ENCODE measurements at places on chromosomes 3 and 15.
A peak's percentile ranks its signal among the peaks of the same experiment; 100 is the strongest.

GRCh38 chr15:101244889-101245668 is 6.8 kb downstream of the CHSY1 start:
- no peak for DNase-seq

DNA sequence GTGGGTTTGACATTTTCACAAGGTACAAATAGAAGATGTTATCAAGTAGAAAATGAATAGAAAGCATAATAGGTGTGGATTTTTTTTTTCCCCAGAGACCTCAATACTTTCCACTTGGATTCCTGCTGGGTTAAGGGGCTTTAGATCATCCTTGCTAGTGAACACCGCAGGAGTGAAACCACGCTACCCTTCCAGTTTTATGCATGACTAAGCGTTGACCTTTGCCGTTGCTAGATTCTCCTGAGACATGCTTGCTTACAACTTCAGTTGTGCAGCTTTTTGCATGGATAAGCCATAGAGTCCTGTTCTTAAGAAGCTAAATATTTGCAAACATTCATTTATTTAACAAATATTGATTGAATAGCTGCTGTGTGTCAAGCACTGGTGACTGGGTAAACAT is 299.7 kb upstream of the LMCD1 start:
- DNase-seq: no peak

- peak; percentile 95 for DNase-seq
Measured at GRCh38 chr3:152497457-152497856, 228.7 kb downstream of the MBNL1 start.

GRCh38 chr3:178841011-178841410 is 230.6 kb downstream of the ZMAT3 start:
- DNase-seq: no peak

DNA sequence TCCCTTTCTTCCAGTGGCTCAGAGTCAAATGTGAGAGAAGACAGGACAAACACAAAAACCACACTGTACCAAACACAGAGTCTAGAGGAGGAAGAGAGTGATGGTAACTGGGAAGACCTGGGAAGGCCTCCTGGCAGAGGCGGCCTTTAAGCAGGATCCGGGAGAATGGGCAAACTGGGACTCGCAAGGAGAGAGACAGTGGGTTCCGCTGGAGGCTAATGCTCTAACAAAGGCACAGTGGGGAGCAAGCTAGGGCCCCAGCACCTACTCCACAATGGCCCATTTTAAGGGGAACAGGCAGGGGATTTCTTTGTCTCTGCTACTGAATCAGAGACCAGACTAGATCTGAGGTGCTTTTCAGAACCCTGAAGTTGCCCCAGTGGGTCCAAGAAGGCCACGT is 81.4 kb upstream of the HES1 start:
- no peak for DNase-seq

GRCh38 chr15:88748651-88749050 is 54.6 kb upstream of the ACAN start:
- DNase-seq: no peak

GRCh38 chr3:169861871-169862270 is 7.9 kb downstream of the LRRC31 start:
- no peak for DNase-seq

DNA sequence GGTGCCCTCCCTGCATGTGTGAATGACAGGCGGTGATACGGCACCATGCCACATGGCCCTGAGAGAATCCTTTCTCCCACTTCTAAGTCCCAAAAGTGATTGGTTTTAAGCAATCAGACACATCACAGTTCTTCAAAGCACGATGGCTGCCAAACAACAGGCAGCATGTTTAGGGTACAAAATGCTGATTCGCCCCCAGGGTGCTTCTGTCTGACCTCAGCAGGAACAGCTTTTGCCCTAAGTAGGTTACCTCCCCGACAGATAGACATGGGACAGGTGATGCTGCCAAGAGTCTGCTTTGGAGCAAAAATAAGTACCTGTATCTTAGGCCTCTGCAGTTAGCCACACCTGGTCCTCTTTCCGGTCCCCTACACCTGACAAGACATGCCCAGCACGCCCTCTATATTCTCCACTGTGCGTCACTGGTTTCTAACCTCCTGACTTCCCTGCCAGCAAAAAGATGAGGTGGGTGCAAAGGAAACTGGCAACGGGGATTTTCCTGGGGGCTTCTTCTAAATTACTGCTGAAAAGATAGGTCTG is 549.8 kb downstream of the FOXP1 start:
- no peak for DNase-seq

- DNase-seq: no peak
Measured at GRCh38 chr15:80246425-80246894, 5.6 kb downstream of the CTXND1 start.

DNA sequence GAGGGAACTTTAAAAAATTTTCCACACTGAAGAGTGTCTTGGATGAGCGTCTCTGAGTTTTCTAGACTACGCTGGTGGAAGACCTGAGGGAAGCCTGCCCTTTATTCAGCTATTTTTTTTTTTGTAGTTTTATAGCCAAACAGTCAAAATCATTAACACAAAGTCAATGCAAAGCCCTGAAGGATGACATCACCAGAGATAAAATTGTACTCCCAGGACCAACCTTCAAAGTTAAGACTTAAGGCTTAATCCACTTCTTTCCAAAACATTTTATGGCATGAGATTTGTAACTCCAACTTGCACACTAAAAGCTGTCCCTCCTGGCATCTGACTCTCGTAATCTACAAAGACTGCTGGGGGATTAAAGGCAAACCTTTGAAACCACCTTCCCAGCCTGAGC is 263.4 kb upstream of the LYSMD4 start:
- DNase-seq: no peak

GRCh38 chr15:34606131-34606530 is 22.7 kb upstream of the GOLGA8B start:
- no peak for DNase-seq

DNA sequence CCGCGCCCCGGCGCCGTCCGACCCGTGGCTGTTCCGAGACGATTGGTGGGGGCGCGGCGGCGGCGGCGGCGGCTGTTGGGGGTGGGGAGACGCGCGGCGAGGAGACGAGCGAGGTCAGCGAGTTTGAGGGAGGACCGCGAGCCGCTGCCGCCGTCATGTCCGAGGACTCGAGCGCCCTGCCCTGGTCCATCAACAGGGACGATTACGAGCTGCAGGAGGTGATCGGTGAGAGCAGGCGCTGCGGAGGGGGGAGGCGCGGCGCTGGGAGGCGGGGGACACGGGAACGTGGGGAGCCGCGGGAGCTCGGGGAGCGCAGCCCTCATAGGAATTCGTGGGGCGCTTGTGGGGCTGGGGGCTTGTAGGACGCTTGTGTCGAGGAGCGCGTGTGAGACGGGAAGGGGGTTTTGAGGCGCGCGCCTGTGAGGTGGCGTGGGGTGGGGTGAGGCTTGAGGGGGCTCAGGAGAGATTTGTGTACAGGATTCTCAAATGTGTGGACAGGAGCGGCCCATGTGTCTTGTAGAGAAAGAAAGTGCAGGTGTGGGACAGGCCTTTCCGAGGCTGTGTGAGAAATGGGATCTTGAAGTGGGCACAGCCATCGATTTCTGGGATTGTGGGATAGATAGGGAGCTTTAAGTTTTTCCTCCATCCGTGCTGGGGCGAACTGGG is 518 bp downstream of the OXSR1 start:
- no peak for DNase-seq

DNA sequence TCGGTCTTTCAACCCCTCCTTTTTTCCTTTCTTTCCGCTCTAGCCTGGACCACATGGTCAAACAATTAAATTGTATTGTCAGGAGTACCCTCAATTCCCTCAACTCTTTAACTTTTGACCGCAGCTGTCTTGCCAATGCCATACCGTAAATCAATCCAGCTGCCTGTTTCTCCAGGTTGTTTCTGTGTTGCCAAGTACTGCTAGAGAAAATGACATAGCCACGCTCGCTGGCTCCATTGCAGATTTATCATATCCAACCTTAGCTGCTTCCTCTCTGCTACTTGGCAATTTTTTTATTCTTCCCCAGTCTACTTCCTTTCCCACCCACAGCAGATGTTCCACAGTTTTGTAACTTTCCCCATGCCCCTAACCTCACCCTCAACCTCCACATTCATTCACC is 60.0 kb downstream of the ZNF385D start:
- DNase-seq: no peak

DNA sequence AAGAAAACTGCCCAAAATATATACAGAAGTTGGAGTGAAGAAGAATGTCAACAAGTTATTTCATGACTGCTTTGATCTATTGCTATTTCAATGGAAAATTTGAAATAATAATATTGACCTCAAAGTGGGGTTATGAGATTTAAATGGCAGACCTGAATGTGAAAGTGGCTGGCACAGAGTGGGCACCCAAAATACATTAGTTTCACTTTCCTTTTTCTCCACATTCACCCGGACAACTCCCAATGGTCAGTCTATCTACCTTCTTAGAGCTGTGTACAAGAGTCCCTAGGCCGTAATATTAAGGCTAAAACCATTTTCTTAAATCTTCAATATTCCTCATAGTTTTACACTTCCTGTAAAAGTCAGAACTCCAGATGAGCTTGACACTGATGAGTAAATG is 61.6 kb upstream of the ETV5 start:
- peak; percentile 31 for DNase-seq

DNA sequence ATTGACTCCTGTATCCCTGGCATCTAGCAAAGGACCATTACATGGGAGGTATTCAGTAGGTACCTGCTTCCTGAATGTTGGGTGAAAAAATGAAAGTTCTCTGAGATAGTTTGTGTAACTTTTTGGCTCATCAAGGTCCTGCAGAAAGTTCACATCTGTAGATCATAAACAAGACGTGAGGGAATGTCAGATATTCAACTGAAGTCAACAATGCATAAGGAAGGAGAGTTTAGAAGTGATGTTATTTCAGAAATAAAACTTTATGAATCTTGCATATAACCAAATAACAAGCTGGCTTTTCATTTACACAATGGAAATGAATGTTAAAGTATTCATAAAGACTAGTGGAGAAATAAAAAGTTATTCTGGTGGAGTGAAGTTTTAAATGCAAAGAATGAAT is 73.4 kb upstream of the RBMS3 start:
- DNase-seq: no peak

DNA sequence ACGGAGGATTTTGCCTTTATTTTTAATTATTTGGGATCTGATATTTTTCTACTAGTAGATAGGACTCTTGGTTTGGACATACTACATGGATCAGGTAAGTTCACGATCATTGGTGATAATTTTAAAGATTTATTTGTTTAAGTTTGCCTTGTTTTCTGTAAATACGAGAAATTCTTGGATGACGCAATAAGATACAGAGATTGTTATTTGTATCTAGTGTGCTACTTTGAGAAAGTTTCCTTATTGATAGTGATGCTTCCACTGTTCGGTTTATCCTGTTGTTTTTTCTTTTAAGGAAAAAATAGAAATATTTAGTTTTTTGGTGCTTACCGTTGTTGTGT is 577 bp downstream of the CHD2 start:
- DNase-seq: no peak

GRCh38 chr3:63450634-63451363 is 172.7 kb downstream of the SYNPR start:
- DNase-seq: no peak

- no peak for DNase-seq
Measured at GRCh38 chr15:41347236-41347635, 14.6 kb downstream of the NUSAP1 start.

DNA sequence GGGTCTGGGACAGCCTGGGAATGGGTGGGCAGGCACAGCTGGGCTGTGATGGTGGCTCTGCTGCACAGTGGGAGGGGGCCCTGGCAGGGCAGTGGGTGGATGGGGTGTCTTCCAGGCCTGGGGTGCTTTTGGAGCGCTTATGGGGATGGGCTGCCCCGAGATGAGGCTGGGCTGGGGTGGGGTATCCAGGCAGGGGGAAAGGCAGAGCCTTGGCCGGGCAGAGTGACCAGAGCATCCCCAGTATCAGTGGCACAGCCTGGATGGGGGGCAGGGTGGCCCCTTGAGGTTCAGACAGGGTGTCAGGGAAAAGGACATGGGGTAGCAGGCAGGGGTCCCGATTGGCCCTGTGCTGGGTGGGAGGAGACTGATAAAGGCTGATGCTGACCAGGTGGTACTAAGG is 26.6 kb downstream of the HDAC11 start:
- no peak for DNase-seq

- no peak for DNase-seq
Measured at GRCh38 chr15:33179874-33180273, 14.6 kb downstream of the FMN1 start.

- DNase-seq: peak; percentile 68
Measured at GRCh38 chr3:16828815-16829214, 55.9 kb upstream of the PLCL2 start.

- DNase-seq: no peak
Measured at GRCh38 chr3:38583688-38584087, 65.8 kb downstream of the SCN5A start.

GRCh38 chr15:69486481-69487110 is 34.0 kb downstream of the RPLP1 start:
- no peak for DNase-seq

DNA sequence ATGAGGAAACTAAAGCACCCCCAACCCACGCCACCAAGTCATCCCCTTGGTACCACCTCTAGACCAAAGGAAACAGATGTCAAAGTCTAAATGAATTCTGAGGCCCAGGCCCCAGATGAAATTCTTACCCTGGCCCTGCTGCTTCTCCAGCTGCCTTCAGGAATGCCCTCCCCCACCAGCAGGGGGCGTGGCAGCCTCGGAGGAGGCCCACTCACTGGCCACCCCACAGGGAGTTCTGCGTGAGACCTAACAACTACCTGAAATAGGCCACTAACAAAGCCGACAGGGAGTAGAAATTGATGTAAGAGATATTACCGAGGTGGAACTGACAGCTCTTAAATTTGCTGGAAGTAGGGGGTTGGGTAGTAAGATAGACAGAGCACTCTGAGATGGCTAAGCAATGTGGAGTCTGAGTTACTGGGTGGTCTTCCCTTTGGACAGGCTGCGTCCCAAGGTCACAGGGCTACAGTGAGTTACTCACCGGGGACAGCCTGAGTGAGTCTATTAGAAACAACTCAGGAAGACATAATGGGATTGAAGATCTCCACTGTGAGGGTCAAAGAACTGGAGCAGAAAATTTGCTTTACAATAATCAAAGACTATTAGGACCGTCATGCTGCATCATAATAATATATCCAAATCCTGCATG is 240.7 kb downstream of the SHOX2 start:
- DNase-seq: peak; percentile 38

DNA sequence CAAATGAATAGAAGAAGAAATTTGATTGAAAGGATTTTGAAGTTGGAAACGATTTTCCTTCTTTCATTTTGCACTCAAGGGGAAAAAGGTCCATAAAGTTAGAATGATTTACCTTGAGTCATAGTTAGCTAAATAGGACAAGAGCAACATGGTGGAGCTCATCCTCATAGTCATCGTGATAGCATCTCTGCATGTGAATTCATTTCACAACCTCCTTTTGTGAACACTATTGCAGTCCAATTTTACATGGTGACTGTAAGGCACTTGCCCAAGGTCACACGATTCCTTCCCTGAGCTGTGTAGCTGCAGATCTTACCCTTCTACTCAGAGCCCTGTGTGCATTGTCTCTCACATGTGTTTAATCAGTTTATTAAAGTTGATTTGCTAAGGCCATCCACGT is 359.8 kb upstream of the C2CD4B start:
- no peak for DNase-seq

DNA sequence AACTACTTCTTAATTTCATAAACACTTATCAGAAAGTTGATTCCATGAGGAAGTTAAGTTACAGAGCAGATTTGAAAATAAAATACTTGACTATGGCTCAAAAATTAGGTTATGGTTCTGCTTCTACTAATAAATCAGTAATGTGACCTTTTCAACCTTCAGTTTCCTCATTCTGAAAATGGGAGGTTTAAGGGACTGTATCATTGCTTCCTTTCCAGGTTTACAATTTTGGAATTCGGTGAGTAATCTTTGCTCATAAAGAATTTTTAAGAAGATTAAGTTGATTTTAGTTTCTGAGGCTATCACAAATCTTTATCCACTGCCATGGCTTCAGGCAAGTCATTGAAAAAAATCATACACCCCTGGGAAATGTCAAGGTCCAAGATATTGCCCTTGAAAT is 1061.2 kb downstream of the DIPK2A start:
- no peak for DNase-seq
